ENCODE measurements at places on chromosomes 2 and 18.

- DNase-seq: no peak
These were observed 47.1 kb downstream of the PRKCE start for GRCh38 chr2:45698554-45698953.

GRCh38 chr18:23276451-23276850 is 141.2 kb downstream of the CABLES1 start:
- DNase-seq: no peak

- DNase-seq: no peak
These were observed 49.3 kb upstream of the AP1S3 start for GRCh38 chr2:223886726-223887125.

DNA sequence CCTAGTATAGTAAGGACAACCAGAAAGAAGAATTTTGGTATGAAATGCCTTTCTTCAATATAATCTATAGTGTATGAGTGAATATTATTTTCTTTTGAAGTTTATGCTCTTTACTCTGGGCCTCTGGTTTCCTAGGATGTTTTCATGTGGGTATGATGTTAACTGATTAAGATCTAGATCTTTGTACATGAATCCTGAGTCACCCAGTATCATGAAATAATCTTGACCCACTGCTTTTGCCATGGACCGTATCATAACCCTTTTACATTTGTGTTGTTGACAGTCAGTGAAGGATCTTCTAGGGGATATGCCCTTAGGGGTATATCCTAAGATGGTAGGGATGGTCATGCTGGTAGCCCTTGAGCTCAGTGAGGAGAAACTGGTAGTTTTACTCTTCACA is 100.3 kb downstream of the RAB3GAP1 start:
- DNase-seq: no peak

DNA sequence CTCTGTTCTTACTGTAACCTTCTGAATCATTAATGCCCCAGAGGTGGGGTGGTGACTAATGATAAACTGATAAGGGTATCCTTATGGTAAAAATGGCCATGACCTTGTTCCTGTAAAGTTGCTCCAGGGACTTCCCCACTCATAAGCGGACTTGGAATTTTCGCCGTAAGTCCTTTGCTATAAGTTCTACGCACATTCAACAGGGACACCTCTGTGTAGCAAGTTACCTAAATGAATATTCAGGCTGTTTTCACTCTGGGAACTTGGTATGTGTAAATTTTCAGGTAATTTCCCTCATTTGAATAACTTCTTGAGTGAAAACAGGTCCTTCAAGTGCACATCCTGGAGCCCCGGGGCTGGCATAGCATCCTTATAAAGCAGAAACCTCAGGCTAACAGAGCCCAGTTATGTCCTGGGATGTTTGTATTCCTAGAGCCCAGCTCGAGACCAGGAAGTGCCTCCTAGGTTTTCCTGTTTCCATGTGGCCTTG is 9.4 kb upstream of the AGFG1 start:
- no peak for DNase-seq

DNA sequence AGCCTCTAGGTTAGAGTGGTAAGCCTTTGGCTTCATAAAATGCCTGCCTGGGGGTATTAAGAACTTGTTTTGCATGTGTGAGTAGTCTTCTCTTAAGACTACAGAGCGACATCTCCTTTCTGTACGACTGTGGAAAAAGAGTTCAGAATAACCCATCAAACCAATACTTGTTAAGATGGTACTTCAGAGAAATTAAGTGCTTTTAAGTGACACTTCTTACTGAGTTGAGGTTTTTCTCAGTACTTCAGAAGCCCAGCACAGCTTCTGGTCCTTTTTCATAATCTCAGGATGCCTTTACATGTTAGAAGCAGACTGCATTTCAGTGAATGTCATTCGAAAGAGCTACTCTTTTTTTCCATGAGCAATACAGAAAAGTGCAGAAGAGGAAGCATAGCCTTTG is 10.8 kb downstream of the XRCC5 start:
- DNase-seq: no peak

DNA sequence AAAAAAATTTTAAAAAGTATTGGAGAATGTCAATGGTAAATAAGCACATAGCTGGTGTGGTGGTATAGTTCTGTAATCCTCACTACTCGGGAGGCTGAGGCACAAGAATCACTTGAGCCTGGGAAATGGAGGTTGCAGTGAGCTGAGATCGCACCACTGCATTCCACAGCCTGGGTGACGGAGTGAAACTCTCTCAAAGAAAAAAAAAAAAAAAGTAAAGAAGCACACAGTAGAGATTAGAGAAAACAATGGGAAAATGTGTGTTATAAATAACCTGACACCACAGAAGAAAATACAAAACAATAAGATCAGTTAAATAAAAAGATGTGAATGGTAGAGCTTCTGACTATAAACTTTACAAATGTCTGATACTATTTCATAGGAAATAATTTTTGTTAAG is 163.7 kb upstream of the WDSUB1 start:
- no peak for DNase-seq

DNA sequence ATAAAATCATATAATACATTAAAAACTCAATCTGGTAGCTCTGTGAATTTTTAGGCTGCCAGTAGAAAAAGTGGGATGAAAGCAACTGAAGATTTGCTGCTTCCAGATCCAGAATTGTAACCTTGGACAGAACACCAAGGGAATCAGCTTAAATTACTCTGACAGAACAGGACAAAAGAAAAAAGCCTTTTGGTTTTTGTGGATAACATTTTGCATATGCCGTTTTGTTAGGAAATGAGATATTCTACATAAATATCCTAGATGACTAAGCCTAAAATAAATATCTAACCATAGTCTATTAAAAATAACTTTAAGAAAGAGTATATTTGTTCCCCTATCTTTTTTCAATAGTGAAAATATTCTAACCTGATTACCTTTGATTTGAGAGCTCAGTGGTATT is 148.7 kb upstream of the DOCK10 start:
- DNase-seq: no peak

DNA sequence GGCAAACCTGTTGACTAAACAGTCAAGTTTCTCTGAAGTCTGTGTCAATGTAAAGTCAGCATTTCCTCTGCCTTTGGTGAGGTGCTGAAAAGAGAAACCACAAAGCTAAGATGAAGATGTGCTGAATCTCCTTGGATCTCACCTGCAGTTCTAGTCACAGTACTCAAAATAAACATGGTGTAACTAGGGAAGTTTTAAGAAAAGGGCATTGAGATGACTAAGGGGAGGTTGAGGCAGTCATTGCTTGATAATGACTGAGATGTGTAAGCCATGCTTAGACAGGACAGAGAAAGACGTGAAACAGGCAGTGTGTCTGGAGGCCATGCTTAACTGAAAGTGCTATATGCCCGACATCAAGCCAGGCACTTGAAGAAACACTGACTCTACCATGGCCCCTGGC is 1010.0 kb upstream of the CELF4 start:
- DNase-seq: no peak

DNA sequence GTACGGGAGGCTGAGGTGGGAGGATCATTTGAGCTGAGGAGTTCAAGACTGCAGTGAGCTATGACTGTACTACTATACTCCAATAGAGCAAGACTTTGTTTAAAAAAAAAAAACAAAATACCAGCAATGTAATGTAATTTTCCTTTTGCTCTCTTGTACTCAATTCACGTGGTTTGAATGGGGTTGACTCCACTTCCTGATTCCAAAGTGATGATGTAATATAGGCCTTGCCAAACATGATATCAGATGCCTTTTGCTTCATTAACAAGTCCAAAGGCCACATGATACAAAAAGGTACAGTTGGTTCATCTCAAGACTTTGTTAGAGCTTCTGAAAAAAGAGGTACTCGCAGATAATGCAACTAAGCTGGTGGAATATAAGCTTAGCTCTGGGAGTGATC is 321.8 kb downstream of the ZEB2 start:
- DNase-seq: no peak

Data from stimulated activated CD8-positive, alpha-beta memory T cell treated with anti-CD3 and anti-CD28 coated beads, Interleukin-7, amount 100 ng/mL, for 24 hours (primary cell).